ENCODE measurements at places on chromosomes 2 and 18. TPM values are rescaled to one million over a fixed set of nuclear protein-coding genes. Genes with fewer than 3 reads are reported as not detected.

MSH2 gene
- 44.1 TPM for total RNA-seq

DNA sequence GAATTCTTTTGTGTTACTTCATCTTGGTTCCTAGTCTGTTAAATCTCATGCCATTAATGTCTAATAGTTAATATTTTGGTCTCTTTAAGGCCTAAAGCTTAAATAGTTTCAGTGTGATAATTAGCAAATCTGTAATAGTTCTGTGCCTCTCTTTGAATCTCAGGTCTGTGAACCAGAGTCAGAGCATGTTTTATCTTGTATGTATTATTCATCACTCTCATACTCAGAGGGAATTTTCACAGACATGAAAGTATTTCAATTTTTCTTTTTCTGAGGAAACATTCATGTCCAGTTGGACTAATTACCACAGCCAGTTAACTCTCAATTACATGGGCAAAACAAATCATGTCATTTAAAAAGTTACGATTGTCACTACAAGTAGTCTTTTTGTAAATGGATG is 931.9 kb upstream of the SLC39A10 start:
- no peak for DNase-seq

PTH2R gene
- total RNA-seq = not detected

- DNase-seq = no peak
These were observed 109.9 kb downstream of the TGFA start for GRCh38 chr2:70443726-70444125.

DNA sequence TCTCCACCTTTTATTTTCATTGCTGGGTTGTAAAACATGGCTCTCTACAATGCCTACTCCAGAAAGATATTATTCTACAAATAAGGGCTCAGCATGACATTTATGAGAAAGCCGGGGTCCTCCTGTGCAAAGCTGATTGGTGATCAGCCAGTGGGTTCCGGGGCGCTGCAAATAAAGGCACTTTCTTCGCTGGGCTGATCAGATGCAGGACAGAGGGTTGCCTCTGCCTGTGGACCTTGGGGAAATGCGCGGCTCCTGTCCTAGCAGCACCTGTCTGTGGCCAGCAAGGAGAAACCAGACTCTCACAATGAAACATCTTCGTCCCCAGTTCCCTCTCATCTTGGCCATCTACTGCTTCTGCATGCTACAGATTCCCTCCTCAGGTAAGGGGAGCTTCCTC is at the start of gene NMS:
Gene NMS (plus strand): TSS at position 301 of the 400 bp plus-strand sequence. CDS start 7 bp downstream, at position 308.
- DNase-seq = no peak

CNRIP1 gene
- 0.13 TPM for total RNA-seq

C2orf72 gene
- 0.10 TPM for total RNA-seq

- no peak for DNase-seq
These were observed 58.2 kb downstream of the ANKMY1 start for GRCh38 chr2:240499309-240500301.

TRIM54 gene
- total RNA-seq = 0.21 TPM

Data from activated T-cell treated with anti-CD3 and anti-CD28 coated beads, Interleukin-2, amount 50 U/mL, for 4 hours (primary cell).